ENCODE measurements at places on chromosomes 6 and 20. TPM values are rescaled to one million over a fixed set of nuclear protein-coding genes. Genes with fewer than 3 reads are reported as not detected.

GRCh38 chr20:17431621-17432364 is 99.4 kb downstream of the BFSP1 start:
- peak; percentile 29 for DNase-seq

The HLA-DMB gene
- total RNA-seq: 1.6 TPM

DNA sequence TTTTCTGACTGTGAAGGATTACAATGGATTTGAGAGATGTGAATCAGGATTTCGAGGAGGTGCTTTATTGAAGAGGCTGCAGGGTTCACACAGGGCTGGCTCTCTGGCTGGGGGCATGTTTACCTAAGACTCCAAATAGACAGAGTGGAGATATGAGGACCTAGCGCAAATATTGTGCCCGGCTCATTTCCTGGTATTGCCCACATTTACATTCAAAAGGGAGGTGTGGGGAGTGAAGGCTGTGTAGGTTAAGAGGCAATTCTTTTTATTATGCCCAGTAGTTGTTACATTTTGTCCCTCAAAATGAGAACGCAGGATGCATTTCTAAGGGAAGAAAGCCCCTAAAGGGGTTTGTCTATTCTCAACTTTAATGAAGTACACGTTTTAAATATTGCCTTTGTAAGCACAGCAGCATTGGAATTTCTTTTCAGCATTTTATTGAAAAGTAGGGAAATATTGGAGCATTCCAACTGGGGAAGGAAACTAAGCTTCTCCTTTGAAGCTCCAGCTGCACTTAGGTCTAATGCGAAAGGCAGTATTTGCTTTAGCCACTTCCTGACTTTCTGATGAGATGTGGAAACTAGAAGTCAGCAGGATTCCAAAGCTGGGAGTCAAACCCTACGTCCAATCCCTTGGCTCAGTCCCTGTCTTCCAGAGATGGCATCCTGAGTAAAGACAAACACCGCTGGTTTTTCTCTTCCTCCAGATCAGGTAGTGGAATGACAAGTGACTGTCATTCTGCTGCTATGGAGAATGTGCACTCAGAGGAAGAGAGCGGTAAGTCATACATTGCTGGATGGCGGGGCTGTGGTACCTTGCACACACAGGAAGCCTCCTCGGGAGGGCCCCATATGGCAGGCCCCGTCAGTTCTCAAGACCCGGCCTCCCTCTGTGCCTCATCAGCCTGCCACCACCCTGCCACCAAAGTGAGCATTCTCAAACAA is 70.7 kb downstream of the MYB start:
- DNase-seq: no peak

The SMIM8 gene
- 9.6 TPM for total RNA-seq

GRCh38 chr6:159434410-159434809 is 258.6 kb downstream of the SOD2 start:
- no peak for DNase-seq

GRCh38 chr6:111551521-111552231 is 54.0 kb downstream of the TRAF3IP2 start:
- no peak for DNase-seq

GRCh38 chr6:28425944-28426541 is 17.2 kb downstream of the ZSCAN23 start:
- no peak for DNase-seq

GRCh38 chr6:133392015-133392414 is 150.9 kb downstream of the EYA4 start:
- DNase-seq: no peak

The COX7A2 gene
- total RNA-seq: 506 TPM

DNA sequence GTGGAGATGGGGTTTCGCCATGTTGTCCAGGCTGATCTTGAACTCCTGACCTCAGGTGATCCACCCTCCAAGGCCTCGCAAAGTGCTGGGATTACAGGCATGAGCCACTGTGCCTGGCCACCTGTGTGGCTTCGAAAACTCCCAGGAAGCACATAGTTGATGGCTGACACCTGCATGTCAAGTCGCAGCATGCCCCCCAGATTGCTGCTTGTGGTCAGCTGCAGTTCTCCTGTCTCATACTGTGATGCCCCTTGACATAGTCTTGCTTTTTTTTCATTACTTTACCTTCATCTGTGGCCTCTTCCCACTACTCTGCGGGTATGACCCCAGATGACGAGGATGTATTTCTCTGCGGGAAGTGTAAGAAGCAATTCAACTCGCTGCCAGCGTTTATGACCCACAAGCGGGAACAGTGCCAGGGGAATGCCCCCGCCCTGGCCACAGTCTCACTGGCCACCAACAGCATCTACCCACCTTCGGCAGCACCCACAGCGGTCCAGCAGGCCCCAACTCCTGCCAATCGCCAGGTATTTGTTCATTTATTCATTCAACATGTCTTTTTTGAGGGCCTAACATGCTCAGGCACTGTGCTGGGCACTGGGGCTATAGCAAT is 13.1 kb downstream of the ZNF341 start:
- no peak for DNase-seq

All from activated T-cell treated with anti-CD3 and anti-CD28 coated beads, Interleukin-2, amount 50 U/mL, for 4 hours (primary cell).